T-cell (primary cell): ENCODE measurements at places on chromosomes 7 and 10. TPM values are rescaled to one million over a fixed set of nuclear protein-coding genes. Genes with fewer than 3 reads are reported as not detected.

DNA sequence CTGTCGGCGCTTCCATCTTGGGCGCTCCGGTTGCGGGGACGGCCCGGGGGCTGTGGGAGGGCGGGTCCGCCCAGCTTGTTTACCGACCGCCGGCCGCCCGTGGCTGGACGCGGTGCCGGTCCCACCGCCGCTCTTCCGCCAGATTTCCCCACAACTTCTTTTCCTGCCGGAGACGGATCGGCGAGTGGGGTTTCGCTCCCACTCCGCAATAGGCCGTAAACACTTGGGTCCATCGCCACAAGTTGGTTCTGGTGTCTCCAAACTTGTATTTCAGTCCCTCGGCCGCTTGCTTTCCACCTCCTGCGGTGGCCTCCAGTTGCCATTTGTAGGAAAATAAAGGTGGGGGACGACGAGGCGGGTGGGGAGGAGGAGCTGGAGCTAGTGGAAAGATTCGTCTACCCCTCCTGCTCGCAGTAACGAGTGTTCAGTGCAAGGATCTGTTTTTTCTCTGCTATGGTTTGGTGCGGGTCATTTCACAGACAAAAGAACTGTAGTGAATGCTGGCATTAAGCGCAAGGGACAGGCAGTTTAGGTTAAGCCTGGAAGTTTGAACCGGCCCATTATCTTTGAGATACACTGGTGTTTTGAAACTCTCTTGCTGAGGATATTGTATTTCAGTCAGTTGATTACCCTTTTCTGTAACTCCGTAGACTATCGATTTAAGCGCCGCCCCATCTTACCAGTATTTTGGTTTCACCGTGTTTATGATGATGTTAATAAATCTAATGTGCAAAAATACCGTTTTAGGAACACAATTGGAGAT, 24.3 kb upstream of the ZRANB1 start:
- H3K36me3 ChIP-seq = no peaks in the 10 kb centered on the region
- DNase-seq = peak; percentile 3
- peaks cover 6% of the 10 kb centered on the region for H3K4me1 ChIP-seq
- H3K4me3 ChIP-seq = peak overlapping the region; percentile 86

DNA sequence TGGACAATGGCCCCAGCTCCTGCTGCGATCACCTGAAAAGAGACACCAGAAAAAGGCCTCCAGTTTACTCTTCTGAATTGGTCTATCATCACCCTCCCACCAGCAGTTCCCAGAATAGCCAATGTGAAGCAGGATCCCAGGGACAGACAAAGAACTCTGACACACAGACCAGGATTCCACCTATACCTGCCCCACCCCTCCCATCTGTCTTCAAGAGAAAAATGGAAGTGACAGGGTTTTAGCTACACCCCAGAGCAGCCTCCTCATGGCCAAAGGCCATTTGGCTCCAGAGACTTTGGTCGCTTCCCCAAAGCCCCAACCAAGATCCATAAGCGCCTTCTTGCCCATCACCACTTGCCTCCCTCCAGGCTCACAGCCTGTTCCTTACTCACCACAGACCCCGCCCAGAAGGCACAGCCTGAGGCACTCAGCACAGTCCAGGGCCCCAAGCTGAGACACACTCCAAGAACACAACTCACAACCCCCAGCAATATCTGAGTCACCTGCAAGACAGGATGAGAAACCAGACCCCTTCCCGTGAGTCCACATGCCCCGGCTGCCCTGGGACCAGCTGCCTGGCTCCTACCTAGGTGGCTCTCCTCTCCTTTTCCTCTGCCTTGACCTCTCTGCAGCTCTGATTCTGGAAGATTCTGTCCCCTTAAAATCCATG, 6.5 kb downstream of the TMEM176B start:
- no peak for DNase-seq
- peaks cover 34% of the 10 kb centered on the region for H3K27me3 ChIP-seq

DNA sequence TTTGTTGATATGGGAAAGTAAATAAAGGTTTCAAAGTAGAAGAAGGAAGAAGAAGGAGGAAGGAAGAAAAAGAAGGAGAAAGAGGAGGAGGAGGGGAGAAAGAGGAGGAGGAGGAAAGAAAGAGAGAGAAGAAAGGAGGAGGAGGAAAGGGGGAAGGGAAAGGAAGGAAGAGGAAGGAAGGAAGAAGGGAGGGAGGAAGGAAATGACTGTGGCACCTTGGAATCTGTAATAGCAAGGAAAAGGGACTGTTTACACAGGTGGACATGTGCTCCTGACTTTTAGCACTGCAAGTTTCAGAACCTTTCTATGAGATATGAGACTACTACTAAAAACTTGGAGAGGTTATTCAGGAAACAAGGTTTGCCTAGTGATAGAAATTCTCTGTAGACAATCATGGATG, 153.2 kb downstream of the BTAF1 start:
- H3K36me3 ChIP-seq = peaks cover 12% of the 10 kb centered on the region
- DNase-seq = no peak
- H3K27ac ChIP-seq = no peak overlapping the region
- H3K4me1 ChIP-seq = no peaks in the 10 kb centered on the region

DNA sequence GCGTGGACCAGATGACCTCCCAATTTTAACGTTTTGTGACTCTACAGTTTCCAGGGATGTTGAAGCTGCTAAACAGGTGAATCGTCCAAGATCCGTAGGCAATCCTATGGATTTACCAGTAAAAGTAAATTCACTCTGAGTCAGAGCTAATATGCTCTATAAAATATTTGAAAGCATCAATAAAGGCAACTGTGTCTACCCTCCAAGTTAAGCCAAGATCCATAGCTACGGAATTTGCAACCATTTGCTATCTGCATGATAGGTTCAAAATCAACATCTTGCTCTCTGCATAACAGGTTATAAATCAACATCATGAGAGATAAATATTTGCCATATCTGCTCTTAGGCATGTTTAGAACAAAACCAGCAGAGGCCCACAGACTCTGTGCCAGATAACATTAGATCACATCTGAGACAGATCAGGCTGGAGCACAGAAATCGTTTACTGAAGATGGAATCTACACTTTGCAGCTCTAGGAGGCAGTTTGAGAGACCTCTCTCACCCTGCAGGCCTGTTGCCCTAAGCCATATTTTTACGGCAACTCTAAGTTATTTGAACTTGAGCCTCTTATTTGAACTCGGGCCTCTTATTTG, 80.7 kb upstream of the PDCD4 start:
- H3K36me3 ChIP-seq = no peaks in the 10 kb centered on the region
- H3K27ac ChIP-seq = no peak overlapping the region
- no peak overlapping the region for H3K4me3 ChIP-seq
- no peak for DNase-seq
- H3K4me1 ChIP-seq = peaks cover under 1% of the 10 kb centered on the region

Gene AFAP1L2
- 2.3 TPM for total RNA-seq

Gene SLC26A3
- 0.70 TPM for total RNA-seq

Gene CYP3A4
- not detected for total RNA-seq
